Lung (tissue), 17 donors: ENCODE measurements at places on chromosomes 3 and 15. TPM values are rescaled to one million over a fixed set of nuclear protein-coding genes. Genes with fewer than 3 reads are reported as not detected.

Gene GOLGA8H
- total RNA-seq: 1.6 TPM

Gene ABCF3
- total RNA-seq: 44.7 TPM

Gene NEK4
- 29.4 TPM for total RNA-seq

Gene DNAJB11
- total RNA-seq: 57.6 TPM

DNA sequence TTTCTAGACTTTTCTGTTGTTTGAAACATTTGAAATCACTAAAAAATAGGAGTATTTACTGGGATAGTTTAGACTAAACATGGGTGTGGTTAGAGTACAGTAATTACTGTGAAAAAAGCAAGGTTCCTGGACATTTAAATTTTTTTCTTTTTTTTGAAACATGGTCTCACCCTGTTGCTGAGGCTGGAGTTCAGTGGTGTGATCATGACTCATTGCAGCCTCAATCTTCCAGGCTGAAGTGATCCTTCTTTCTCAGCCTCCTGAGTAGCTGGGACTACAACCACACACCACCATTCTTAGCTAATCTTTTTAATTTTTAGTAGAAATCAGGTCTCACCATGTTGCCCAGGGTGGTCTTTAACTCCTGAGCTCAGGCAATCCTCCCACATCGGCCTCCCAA, 20.4 kb upstream of the CELF6 start:
- H3K4me3 ChIP-seq: no peak overlapping the region
- H3K36me3 ChIP-seq: peaks cover 8% of the 10 kb centered on the region

DNA sequence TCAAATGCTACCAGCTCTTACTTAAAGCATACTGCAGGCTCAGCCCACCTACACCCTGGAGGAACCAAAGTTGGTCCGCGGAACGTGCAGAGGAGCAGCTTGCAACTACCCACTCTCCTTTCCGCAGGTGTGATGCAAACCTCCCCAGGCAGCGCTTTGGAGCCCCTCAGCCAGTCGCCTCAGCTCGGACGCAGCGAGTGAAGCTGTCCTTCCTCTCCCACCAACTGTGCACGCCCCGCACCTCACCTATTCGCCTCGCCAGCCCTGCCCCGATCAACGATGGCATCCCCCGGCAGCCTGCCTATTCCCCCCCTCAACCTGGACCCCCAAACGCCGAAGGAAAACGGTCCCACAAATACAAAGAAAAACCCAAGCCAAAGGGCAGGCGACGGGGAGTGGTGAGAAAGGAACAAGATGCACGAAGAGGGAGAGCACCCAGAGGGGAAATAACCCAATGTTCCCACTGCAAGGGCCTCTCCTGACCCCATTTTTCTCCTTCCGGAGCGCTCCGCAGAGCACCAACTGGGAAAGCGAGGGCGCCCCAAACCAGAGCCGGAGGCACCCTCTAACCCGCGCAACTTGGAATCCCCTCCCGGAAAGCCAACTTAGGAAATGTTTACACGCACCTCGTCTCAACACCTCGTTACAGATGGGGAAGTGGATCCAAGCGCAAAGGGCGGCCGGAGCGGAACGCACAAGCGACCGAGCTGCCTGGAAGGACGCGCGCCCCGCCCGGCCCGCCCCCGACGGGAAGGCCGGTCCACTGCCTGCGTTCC, 665 bp downstream of the GLB1 start:
- no peaks in the 10 kb centered on the region for H3K27me3 ChIP-seq
- H3K4me1 ChIP-seq: no peaks in the 10 kb centered on the region
- peak overlapping the region; percentile 98 for H3K27ac ChIP-seq
- peaks cover 19% of the 10 kb centered on the region for H3K36me3 ChIP-seq
- DNase-seq: peak; percentile 69

- no peak overlapping the region for H3K27ac ChIP-seq
- DNase-seq: no peak
- no peak overlapping the region for H3K4me3 ChIP-seq
- H3K4me1 ChIP-seq: no peaks in the 10 kb centered on the region
- H3K27me3 ChIP-seq: no peaks in the 10 kb centered on the region
- no peaks in the 10 kb centered on the region for H3K36me3 ChIP-seq
Measured at GRCh38 chr3:33166095-33166494, 52.3 kb downstream of the CRTAP start.

DNA sequence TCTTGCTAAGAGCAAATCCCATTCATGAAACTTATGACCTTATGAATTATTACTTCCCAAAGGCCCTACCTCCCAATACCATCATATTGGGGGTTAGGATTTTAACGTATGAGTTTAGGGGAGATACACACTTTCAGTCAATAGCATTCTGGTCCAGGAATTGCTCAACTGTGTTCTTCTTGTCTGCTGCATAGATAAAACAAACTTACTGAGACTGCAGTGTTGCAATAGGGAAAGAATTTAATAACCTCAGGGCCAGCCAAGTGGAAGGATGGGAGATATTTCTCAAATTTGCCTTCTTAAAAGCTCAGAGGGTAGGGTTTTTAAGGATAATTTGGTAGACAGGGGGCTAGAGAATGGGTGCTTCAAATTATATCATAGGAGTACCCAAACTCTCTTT, 625.8 kb downstream of the OTOL1 start:
- no peak overlapping the region for H3K27ac ChIP-seq
- no peak overlapping the region for H3K4me3 ChIP-seq
- no peaks in the 10 kb centered on the region for H3K4me1 ChIP-seq
- H3K36me3 ChIP-seq: no peaks in the 10 kb centered on the region
